Stimulated activated CD4-positive, alpha-beta T cell treated with anti-CD3 and anti-CD28 coated beads, Interleukin-1b, Interleukin-23, amount 100 ng/mL, for 1 hour (primary cell): ENCODE measurements at places on chromosomes 16 and 17.

- no peak for DNase-seq
These were observed 2.0 kb downstream of the ZDHHC1 start for GRCh38 chr16:67413978-67414911.

- no peak for DNase-seq
These were observed 540 bp downstream of the PPP4C start for GRCh38 chr16:30076276-30076791.

GRCh38 chr16:77993111-77993985 lies 29.0 kb upstream of the CLEC3A start:
- DNase-seq, result no peak

DNA sequence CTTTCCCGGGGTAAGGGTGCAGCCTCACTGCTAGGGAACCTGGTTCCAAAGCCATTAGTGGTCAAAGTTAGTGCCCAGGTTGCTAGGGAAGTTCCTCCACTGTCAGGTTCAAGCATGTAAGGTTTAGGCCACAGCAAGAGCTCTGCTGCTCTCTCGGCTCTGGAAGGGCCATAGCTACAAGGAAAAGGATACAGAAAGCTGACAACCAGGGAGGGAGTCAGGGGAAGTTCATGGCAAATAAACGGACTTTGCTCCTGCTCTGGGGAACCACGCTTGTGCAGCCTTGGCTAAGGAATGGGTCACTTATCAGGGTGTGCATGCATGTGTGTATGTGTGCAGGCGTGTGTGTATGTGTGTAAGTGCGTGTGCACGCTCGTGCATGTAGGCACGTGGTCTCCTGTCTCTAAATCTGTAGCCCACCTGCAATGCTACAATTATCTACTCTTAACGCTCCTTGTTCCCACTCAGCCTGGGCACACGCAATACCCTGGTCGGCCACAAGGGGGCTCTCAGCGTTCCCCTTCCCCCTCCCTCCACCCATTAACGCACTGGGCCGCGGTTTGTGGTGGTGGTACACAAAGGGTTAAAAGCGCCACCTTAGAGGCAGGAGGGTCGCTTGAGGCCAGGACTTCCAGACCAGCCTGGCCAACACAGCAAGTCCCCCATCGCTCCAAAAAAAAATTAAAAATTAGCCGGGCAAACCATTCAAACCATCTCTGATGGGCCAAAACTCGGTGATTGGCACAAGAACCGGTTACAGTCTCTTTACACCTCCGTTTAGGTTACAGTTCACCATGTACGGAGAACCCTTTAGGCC lies 48.4 kb upstream of the KDM8 start:
- peak; percentile 35 for DNase-seq

- DNase-seq, result no peak
These were observed 36.4 kb upstream of the MED13 start for GRCh38 chr17:62101515-62101914.

DNA sequence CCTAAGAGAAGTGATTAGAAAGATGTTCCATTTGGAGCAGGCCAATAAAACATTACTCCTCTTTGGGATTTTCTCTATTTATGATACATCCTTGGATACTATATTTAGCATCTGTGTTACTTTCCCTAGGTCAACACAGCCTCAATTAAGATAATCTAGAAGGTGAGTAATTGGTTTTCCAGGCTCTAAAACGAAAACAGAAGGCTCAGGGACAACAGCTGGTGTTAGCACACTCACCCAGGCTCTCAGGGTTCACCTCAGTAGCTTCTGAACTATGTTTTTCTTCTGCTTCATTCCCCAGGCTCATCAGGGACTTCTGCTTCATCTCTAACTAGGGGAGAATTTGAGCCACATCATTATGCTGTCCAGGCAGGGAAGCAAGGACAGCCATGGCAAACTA lies 76.6 kb downstream of the ZZEF1 start:
- DNase-seq, result no peak

DNA sequence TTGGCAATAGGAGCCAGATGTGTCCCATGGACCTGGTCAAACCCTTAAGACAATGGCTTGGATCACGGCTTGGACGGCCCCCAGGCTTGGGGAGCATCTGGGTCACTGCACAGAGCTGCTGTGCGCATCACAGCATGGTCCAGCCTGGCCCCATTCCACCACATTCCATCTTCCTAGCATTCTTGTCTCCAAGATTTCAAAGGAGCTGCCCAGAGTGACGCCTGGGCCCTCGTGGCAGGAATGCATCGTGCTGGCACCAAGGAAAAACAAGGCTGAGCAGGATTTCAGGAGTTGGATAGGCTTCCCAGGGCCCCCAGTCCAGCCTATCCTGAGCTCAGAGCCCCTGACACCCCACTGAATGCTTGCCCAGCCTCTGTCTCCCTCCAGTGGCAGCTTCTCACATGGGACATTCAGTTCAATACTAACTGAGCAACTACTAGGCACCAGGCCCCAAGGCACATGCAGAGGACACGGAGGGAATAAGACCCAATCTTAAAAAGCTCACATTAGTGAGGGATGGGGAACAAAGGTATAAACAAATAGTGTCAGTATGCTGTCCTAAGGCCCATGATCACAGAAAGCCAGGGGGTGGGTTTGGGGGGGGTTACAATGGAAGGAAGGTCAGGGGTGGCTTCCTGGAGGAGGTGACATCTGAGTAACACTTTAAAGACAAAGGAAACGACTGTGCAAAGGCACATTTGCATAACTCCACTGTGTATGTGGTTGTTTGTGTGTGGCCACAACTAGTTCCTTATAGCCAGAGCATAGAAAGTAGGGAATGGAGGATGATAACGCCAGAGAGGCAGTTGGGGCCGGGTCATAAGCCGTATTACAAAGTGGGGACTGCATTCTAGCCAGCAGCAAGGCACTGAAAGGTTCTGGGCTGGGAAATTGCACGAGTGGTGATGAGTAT lies 34.1 kb downstream of the TK2 start:
- no peak for DNase-seq

- no peak for DNase-seq
These were observed 67.1 kb upstream of the SMURF2 start for GRCh38 chr17:64729201-64729600.
